MG63 (cell line): ENCODE measurements at places on chromosomes 12 and 14.
A peak's percentile ranks its signal among the peaks of the same experiment; 100 is the strongest.

GRCh38 chr14:55701638-55702037 lies 121.6 kb downstream of the KTN1 start:
- no peak for DNase-seq

- no peak for DNase-seq
Observed at GRCh38 chr12:3483089-3483488, 7.9 kb upstream of the PRMT8 start.

- DNase-seq, result no peak
Observed at GRCh38 chr14:58737511-58737910, 99.7 kb downstream of the DACT1 start.

DNA sequence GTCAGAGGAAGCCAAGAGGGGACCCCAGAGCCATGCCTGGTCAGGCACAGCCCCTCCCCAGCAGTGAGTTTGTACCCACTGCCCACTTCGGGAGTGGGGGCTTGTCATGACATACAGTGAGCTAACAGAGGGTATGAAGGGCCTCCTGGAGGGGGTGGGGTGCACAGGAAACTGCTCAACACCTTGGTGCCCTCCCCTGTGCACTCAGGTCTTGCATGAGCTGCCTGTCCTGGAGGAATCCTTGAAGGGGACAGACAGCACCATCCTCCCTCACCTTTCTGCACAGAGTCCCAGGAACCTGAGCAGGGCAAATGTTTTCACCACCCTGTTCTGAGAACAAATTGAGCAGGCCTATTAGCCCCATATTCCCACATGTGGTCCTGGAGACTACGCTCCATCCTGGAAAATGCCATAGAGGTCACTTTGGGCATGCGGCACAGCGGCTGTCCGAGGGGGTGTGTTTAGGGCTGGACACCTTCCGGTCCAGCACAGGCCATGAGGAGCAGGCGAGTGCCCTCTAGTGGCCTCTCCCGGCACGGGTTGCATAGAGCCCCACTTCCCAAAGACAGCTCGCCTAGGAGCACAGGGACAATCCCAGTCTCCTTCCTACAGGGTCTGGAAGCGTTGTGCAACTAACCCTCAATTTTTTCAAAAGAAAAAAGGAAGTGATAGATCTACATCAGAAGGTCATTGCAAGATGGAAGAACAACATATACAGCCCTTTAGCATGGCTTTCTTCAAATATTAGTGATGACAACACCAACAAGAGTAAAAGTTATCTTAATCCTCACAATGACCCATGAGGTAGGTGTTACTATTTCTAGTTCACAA lies 31.9 kb upstream of the ZFP36L1 start:
- DNase-seq, result peak; percentile 53

DNA sequence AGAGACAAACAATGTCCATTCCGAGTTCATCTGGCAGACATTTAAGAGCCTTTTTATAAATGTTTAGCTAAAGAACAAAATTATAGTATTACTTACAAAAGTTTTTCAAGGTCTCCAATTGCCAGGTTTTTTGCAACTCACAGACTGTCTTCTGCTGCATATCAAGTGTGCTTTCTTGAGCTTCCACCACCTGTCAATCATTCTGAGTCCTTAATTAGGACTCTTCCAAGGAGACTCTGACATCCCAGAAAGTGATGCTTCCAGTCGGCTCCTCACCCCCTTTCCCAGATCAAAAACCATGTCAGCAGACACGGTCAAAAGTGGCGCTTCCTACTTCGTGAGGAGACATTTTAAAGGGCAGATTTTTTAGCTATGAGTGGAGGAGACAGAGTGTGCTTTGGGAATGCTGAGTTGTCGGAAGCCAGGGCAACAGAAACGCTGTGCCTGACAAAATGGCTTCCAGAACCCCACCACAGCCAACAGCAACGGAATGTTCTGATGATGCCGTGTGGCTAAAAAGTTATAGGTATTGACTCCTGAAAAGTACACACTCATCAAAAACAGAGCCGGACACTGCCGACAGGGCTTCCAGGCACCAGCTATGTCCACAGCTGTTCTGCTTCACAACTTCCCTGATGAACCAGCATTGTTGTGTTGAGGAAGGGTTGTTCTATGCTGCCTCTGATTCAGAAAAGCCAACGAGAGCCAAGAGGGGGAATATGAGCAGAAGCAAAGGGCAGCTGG lies 116.1 kb upstream of the SLC35F4 start:
- DNase-seq, result no peak

GRCh38 chr12:127245009-127245408 lies 1022.0 kb upstream of the TMEM132C start:
- DNase-seq, result peak; percentile 33

DNA sequence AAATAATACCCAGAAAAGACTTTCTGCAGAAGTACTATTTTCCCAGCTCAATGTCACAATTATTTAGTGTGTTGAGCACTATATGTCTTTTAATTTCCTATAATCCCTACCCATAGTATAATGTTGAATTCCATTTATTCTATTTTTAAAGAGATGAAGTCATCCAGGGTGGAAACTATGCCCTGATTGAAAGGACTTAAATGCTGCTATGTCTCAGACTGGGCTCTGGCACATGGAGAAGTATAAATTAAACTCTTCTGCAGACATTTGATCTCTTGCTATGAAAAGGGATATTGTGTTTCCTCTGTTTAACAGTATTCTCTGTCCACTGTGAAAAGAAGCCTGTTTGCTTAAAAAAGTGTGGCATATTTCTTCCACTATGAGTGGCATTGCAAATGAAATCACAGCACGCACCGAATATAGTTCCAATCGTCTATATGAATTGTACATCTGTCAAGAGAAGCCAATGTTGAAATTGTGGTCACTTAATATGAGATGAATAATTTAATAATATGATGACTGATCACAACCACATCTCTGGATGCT lies 192.3 kb downstream of the BCAT1 start:
- DNase-seq, result no peak

DNA sequence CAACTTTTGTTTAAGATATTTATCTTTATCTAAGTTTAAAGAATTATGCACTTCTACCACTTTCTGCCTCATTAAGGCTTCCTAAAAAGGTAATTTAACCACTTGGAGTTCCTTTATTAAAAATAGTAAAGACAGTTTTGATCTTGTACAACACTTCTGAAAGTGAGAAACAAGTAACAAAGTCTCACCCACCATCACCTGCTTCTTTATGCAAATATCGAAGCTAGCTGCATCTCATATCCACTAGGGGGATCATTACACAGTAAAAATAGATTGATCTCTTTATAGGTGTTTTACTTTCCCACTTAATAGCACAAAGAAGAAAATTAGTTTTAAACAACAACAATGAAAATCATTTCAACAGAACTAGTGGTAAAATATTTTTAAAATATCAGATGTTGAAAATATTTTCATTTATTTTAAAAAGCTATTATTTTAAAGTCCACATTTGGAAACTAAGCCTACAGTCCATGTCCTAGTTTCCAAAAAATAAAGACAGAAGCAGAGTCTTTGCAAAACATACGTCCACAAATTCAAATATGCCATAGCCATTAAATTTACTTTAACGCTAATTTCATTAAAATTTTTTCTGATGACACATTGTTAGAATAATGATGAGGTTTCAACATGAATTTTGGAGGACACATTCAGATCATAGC lies 160.0 kb upstream of the SOX5 start:
- no peak for DNase-seq

GRCh38 chr12:32558903-32559302 lies 120.2 kb upstream of the DNM1L start:
- DNase-seq, result no peak

GRCh38 chr12:24725616-24726015 lies 223.3 kb downstream of the BCAT1 start:
- DNase-seq, result no peak

DNA sequence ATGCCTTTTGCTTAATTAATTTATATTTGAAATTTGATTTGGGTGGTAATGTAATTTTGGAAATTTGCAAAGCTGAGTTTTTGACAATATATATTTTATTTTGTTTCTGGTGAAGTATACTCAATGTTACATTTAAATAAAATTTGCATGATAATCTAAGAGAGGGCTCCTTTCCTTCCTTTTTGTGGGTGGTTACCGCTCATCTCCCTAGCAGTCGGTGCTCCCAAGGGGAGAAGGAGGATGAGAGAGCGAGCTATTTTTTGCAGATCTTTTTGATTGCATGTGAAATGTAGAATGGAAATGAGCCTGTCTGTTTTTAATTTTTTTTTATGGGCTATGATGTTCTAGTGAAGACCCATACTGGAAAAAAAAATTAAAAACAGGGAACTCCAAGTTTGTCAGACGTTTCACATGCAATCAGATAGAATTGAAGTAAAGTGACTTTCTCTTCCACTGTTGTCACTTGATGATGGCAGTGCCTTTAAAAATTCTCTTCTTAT lies 39.8 kb downstream of the MSRB3 start:
- no peak for DNase-seq

GRCh38 chr12:92434607-92435025 lies 268.2 kb upstream of the PLEKHG7 start:
- no peak for DNase-seq

- peak; percentile 20 for DNase-seq
Observed at GRCh38 chr12:71223139-71223538, 65.3 kb upstream of the TSPAN8 start.
